Stimulated activated CD4-positive, alpha-beta T cell treated with anti-CD3 and anti-CD28 coated beads, Interleukin-1b, Interleukin-23, amount 100 ng/mL, for 24 hours (primary cell): ENCODE measurements at places on chromosomes 3 and 15.

DNA sequence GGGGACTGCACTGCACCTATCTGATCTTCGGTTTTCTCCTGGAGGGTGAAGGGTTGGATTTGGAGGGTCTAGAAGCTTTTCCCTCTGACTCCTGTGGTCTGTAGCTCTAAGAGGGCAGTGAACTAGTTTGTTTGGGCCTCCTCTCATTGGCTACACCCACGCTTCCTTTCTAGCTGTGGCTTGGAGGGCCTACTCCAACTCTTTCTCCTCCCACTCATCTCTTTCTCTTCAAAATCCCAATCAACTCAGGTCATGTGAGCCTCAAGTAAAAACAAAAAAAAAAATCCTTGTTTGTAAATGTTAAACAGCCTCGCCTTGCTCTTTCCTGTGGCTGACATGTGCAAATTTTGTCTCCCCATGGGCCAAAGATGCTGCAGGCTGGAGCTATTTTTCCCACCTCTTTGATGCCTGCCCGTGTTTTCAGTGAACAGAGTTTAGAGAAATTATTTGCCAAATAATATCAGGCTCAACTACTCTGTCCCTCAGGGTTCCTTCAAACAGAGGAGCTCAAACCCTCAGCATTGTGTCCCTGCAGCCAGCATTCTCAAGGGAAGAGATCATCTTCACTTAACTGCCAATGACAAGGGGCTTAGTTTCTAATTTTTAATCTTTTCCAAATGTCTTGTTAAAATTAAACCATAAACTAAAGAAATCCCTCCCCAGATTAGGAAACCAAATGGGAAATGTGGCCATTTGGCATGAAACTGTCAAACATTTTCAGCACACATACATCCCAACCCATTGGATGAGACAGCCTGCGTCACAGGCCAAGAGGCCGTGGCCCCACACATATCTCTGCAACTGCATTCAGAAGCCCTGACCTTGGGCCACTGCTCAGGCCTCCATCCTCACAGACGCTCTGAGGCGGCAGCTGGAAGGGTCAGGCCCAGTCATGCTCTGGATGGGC lies 114.8 kb upstream of the THBS1 start:
- no peak for DNase-seq

GRCh38 chr3:179528772-179529171 lies 34.0 kb upstream of the ACTL6A start:
- no peak for DNase-seq

DNA sequence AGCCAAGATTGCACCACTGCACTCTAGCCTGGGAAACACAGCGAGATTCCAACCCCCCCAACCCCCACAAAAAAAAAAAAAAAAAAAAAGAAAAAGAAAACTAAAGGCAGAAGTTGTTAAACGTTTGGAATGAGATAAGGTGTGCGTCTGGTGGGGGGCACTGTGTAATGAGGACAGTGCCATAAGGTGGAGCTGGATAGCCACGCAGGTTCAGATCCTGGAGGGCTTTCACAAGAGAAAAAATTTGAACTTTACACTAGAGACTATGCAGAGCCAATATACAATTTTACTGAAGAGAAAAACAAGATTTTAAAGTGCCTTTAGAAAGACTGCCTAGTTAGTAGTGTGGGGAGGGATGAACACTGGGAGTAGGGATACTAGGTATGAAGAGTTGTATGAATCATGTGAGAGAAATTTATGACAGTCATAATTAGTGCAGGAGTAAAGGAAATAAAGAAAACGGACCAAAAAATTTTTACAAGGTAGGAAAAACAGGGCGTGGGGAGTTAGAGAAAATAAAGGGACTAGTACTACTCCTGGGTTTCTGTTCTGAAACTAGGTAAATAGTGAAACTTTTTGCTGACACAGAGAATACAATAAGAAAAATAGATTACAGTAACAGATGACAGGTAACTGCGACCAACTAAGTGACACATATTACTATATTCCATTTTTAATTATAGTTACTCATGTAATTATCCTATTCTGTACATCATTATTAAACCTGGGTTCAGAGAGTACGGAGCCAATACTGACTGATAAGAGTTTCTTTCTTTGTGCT lies 108.1 kb downstream of the PEAK1 start:
- no peak for DNase-seq

- DNase-seq: no peak
These were observed at the start of gene CYP1A1 for GRCh38 chr15:74725225-74725774. Gene CYP1A1 (minus strand): TSS chr15:74725528. CDS start chr15:74723097, 2,431 bp downstream.

DNA sequence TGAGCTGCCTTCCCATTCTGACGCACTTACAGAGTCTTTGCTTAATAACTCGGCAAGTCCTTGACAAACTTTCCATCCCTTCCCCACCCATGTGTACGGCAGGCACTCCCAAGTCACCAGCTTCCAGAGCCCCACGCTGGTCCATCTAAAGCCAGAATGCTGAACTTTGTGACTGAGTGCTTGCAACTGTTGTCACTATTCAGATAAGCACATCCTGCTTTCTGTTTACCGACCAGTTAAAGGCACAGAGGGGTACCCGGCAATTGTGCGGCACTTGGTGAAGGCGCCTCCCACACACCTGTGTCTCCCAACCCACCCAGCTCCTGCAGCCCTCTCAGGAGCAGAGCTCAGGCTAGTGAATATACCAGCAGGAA lies 430.6 kb downstream of the FOXP1 start:
- no peak for DNase-seq

DNA sequence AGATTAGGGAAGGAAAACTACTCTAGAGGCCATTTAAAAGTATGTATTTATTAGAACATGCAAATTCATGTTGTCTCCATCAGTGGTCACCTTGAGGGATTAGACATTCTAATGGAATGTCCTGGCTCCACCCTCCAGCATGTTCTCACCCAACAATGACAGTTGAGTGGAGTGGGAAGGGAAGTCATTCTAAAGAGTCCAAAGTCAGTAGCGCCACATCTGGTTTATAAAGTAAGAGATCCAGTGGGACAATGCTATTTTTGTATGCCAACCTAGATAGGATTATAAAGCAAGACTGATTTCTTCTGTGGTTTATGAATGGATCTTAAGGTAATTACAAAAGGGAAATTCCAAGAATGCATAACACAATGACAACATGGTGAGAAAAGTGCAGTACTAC lies 33.3 kb downstream of the SLC24A1 start:
- DNase-seq: no peak

GRCh38 chr3:21794291-21794690 lies 43.3 kb upstream of the ZNF385D start:
- no peak for DNase-seq

DNA sequence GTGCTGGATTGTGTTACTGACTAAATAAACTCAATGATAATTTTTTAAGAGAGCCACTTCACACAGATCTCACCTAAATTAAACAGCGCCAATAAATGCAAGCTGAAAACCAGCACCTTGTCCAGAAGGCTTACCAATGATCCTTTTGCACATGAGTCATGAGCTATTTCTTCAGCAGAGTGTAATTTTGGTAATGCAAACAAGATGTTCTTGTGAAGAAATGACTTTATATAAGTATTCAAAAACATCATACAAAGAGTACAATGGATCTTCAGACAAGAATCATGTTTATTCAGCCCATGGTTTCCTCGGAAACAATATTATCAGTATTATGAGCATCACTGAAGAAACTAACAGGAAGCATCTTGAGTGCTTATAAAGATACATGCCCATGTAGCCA lies 263.8 kb upstream of the UBE2E2 start:
- DNase-seq: no peak

DNA sequence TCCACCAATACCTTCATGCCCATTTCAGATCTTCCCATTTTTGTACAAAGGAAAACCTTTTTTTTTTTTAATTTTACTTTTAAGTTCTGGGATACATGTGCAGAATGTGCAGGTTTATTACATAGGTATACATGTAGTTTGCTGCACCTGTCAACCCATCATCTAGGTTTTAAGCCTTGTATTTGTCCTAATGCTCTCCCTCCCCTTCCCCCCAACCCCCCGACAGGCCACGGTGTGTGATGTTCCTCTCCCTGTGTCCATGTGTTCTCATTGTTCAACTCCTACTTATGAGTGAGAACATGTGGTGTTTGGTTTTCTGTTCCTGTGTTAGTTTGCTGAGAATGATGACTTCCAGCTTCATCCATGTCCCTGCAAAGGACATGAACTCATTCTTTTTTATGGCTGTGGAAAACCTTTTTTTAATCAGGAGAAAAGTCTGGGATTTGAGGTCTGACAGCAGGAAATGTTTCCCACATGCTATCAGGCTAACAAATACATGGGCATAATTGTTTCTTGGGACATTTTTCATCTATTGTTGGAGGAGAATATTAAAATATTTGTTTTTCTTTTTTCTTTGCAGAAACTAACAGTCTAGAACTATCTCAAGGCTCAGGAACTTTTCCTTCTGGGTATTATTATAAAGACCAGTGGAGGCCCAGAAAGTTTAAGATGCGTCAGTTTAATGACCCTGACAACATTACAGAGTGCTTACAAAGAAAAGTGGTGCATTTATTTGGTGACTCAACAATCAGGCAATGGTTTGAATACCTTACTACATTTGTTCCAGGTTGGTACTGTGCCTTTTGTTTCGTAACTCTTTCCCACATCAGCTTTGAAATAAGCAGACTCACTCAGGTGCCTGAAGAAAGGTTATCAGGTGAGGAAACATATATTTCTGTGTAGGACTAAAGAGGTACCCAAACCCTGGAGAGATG lies 32.8 kb upstream of the NFKBIZ start:
- DNase-seq: no peak

- no peak for DNase-seq
These were observed 58.1 kb downstream of the DGKG start for GRCh38 chr3:186303965-186304364.

GRCh38 chr3:146892041-146892440 lies 286.9 kb upstream of the PLSCR5 start:
- DNase-seq: no peak

DNA sequence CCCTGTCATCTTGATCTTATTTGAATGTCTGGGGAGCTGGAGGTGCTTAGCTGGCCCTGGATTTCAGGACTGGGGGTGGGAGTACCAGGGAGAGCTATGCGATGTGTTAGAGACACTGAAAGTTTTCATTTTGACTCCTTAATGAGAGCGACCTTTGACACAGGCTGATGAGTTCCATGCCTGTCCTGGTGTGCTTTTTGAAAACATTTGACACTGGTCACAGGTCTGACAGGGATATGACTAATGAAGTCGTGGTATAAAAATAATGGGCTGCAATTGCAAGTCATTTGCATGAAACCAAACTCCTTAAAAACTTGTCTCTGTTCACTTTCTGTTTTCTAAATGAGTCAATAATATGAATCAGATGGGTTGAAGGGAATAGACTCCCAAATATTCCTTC lies 81.9 kb downstream of the MECOM start:
- DNase-seq: no peak
